ENCODE measurements at places on chromosomes 6 and 20.

DNA sequence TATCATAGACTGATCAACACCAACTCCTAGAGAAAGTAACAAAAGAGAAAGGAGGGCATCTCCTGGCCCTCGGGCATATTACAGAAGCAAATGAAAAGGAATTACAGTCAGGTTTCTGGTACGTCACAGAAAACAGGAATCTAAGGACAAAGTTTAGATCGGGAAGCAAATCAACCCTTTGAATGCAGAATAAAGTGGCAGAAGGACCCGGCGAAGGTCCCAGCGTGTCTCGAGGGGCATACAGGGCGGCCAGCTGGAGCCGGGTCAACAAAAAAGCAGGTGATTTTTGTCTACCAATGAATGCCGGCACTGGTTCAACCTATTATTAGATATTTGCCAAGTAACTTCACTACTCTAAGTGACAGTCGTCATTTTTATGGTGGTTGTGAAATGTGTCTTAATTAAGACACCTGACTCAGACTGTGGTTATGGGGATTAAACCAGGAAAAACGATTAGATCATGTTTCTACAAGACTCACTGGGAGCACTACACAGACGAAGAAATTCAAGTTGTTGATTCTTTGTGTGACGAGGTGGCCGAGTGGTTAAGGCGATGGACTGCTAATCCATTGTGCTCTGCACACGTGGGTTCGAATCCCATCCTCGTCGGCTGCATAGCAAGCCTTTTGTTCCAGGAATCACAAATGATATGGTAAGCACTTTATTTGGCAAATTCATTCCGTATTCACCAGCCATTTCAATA, 12.4 kb upstream of the ZSCAN9 start:
- peak; percentile 87 for DNase-seq

DNA sequence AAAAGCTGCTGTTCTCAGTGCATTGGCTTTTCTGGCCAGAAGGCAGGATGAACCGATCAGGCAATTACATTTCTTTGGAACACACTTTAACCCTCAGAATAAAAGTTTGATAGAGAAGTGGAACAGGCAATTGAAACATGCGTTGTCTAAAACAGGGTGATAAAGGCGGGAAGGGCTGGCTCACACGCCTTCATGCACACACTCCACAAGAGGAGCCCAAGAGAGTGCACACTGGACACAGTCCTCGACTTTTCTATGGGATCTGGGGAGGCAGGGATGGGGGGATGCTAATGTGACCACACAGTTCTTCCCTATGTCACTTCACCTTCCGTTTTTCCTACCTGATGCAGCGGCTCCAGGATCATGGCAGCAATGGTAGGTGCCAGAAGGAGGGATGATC, 30.9 kb upstream of the TUBB2A start:
- no peak for DNase-seq

DNA sequence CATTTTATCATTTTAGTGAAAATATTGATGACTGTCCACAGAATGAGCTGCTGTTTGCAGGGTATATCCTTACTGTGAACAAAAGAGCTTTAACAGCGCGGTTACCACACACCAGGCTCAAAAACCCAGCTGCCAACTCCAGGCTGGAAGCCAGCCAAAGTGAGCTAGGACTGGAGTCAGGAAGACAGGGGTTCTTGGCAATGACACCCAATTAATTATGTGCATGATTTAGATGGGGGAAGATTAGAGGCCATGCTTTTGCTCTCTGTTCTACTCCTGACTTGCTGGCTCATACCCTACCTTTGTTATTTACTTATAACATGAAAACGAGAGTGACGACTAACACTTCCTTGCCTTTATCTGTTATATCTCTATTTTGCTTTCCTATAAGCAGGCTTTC, 128.9 kb upstream of the SHLD1 start:
- DNase-seq = no peak

- no peak for DNase-seq
Measured at GRCh38 chr20:1625083-1625690, 5.4 kb upstream of the SIRPB1 start.

DNA sequence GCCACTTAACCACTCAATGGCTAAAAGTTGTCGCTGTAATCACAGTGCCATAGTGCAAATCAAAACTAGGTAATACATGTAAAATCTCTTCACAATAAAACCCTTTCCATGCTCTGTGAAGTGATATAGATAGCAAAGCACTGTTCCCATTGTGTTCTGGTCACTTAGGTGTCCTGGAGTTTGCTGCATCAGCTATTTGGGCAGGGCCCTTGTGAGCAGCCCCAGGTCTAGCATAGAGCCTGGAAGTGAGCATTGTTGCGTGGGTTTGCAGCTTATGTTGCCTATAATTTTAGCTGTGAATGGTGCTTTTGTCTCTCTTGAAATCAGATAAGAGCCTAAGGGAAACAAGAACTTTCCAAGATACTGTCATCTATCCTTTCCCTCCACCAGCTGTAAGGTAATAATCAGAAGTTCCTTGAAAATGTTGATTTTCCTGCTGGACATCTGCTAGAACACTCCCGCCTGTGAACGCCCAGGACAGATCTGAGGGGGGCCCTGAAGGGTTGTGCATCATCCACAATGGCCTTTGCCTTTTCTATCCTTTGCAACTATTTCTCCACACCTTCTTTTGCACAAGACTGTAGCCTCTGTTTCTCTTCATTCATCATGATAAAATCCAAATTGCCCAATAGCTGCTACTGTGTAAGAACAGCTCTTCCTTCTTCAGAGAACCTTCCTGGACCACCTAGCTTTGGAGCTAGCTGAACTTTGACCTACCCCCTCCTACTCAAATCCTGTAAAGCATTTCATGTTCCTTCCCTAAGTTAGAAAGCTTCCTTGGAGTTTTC, 57.0 kb downstream of the TNFAIP3 start:
- peak; percentile 82 for DNase-seq

DNA sequence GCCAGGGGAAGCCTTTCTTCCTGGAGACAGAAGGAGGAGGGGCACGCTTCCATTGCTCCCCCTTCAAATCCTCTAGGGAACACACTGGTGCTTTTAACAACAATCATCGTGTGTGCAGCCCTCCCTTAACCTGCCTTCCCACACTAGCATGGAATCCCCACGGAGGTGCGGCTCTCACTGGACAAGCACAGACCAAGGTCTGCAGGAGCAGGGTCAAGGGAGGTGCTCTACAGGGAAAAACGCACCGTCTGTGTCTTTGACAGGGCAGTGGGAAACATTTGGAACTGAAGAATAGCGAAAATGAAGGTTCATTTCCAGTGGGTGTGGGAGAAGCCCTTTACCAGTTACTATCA, 527.1 kb downstream of the QKI start:
- no peak for DNase-seq

- DNase-seq = peak; percentile 62
Measured at GRCh38 chr20:63737945-63738686, 1.5 kb upstream of the SLC2A4RG start.

GRCh38 chr6:67459556-67459955, 1175.5 kb upstream of the ADGRB3 start:
- DNase-seq = no peak

GRCh38 chr6:146190581-146190980, 161.7 kb downstream of the GRM1 start:
- no peak for DNase-seq

DNA sequence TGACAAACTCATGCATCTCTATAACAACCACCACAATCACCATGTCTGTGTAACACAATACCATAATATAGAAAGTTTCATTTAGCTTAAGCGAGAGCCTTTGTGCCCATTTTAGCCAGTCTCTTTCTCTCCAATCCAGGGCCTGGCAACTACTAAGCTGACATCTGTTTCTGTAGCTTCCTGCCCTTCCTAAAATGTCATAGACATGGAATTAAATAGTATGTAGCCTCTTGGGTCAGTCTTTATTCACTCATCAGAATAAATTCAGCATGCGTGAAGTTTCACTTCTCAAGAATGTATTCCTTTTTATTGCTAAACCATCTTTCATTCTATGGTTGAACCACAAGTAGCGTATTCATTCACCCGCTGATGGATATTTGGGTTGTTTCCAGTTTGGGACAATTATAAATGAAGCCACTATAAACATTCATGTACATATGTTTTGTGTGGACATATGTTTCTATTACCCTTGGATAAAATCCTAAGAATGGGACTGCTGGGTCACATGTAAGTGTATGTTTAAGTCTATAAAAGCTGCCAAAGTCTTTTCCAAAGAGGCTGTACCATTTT, 1.7 kb upstream of the TREM2 start:
- DNase-seq = no peak

Data from islet precursor cell (in vitro differentiated cells).